A172 (cell line): ENCODE measurements at places on chromosomes 7 and 10. TPM values are rescaled to one million over a fixed set of nuclear protein-coding genes. Genes with fewer than 3 reads are reported as not detected.

The METTL27 gene
- total RNA-seq = 2.3 and 3.1 TPM in 2 replicates

GRCh38 chr10:633279-634245, 55.9 kb downstream of the DIP2C start:
- DNase-seq = no peak

The C7orf57 gene
- total RNA-seq = 0.62 and 1.6 TPM in 2 replicates

The DYDC1 gene
- not detected in 2 replicates for total RNA-seq

The LSM5 gene
- total RNA-seq = 181 and 372 TPM in 2 replicates

DNA sequence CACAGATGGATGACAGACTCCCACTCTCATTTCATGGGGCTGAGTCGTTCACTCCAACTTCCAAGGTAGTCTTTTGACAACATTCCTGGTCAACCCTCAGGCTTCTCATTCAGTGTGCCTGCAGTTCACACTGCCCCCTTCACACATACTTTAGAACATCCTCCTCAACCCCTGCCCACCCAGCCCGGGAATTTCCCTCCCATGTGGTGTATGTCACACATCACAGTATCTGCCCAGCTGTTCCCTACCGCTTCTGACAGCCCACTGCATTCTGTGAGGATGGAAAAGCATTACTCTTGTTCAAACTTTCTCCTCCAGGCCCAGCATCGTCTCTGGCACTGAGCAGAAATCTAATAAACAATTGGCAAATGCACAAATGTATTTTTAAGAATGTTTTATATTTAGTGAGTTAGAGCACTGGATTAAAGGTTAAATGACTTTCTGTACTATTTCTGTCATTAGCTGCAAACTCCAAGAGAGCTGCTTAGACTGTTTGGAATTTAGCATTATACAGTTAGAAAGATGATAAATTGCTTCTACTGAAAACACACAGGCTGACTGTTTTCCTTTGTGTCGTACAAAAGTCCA, 110.4 kb downstream of the SFMBT2 start:
- no peak for DNase-seq

The SYPL1 gene
- total RNA-seq = 73.0 and 81.7 TPM in 2 replicates

The SUN3 gene
- 4.5 and 7.9 TPM in 2 replicates for total RNA-seq

- peak; percentile 45 for DNase-seq
Measured at GRCh38 chr10:48589266-48589665, 15.6 kb downstream of the ARHGAP22 start.

DNA sequence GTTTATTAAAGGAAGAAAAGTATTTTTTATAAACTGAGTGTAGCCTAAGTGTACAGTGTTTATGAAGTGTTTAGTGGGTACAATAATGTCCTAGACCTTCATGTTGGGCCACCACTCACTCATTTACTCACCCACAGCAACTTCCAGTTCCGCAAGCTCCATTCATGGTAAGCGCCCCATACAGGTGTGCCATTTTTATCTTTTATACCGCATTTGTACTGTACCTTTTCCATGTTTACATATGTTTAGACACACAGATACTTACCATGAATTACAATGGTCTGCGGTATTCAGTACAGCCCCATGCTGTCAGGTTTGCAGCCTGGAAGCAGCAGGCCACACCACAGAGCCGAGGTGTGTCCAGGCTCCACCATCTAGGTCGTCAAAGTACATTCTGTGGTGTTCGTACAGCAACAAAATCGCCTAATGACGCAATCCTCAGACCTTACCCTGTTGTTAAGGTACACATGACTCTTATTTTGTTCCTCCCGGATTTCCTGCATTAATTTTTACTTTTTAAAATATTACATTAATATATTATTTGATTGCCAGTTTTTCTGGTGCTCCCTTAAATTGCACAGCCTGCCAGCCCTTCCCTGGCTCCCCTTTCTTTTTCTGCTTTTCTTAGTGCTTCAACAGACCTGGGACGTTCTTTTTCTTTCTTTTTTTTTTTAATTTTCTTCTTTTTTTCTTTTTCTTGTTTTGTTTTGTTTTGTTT, 881 bp upstream of the SSBP1 start:
- DNase-seq = peak; percentile 18

- DNase-seq = no peak
Measured at GRCh38 chr7:140358412-140359051, 39.8 kb downstream of the SLC37A3 start.

DNA sequence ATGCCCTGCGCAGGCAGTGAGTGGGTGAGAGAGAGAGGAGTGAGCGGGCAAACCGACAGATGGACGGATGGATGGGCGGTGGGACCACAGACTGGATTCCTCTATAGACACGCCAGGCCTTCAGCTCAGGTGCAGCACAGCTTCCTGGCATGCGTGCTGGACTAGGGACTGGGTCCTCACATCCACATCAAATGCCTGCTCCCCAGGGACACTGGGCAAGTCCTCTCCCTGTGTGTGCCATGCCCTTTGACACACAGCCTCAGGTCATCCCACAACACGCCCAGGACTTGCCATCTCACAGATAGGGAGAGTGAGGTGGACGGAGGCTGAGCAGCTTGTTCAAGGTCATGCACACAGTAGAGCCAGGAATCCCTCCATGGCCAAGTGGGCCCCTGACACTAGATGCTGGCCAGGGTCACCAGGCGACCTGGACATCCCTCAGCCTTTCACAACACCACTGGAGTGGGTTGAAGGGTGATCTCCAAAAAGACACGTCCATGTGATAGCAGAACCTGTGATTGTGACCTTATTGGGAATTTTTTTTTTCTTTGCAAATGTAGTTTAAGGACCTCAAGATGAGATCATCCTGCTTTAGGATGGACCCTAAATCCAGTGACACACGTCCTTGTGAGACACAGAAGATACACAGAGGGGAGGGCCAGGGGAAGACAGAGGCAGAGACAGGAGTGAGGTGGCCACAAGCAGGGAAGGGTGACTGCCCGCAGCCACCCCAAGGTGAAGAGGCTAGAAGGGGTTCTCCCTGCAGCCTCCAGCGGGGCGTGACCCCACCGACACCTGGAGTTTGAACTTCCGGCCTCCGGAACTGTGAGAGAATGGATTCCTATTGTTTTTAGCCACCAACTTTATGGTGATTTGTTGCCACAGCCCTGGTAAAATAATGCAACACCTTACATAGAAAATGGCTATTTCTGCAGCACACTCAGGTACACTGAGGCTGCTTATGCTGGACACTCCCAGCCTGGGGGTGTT, 155.0 kb upstream of the CHST15 start:
- DNase-seq = no peak

The TES gene
- 0.96 and 1.8 TPM in 2 replicates for total RNA-seq

- DNase-seq = no peak
Measured at GRCh38 chr7:156895024-156895780, 2.2 kb upstream of the LMBR1 start.

- no peak for DNase-seq
Measured at GRCh38 chr10:43212043-43212721, 54.7 kb downstream of the RASGEF1A start.

The THSD7A gene
- 0.21 and 0.89 TPM in 2 replicates for total RNA-seq

The LIPF gene
- not detected in 2 replicates for total RNA-seq

DNA sequence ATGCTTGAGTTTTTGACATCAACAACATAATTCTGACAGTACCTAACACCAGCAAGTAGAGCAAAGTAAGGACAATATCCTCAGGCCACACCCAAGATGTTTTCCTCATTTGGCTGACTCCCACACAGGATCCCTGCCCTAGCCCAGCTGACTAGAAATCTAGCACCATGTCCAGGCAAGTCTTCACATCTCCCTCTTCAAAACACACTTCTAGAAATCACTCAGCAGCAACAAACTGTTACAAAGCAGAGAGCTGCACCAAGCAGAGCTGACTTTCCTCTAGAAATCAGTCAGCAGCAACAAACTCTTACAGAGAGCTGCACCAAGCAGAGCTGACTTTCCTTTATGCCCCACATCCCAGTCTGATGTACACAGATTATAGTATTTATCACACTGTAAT, 7.7 kb downstream of the TMEM168 start:
- DNase-seq = no peak

DNA sequence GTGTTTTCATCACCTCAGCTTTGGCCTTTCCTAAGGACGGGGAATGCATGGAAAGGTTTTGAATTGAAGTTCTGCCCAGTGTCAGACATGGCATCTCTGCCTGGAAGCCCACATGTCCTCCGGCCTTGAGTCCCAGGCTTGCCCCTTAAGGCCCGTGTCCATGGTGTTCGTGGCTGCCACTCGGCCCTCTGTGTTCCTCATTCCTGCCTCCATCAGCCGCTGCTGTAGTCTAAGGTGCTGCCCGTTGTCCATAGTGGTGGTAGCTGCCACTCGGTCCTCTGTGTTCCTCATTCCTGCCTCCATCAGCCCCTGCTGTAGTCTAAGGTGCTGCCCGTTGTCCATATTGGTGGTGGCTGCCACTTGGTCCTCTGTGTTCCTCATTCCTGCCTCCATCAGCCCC, 180.7 kb upstream of the SHH start:
- no peak for DNase-seq

DNA sequence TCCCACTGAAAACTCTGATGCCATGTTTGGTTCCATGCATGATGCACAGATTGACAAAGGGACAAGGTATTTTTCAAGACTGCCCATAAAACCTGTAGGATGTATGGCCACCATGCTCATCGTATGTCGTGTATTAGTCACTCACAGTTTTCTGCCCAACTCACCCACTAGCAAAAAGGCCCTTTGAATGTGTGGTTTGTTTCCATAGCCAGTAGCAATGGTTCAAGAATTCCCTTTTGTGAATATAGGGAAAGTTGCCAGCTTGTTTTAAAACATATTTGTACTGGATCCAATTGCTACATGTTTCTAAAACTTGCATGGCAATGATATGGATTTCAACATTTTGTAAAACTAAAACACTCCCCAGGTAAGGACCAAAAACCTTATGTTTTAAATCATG, 280.9 kb upstream of the YAE1 start:
- DNase-seq = no peak

- peak; percentile 21 for DNase-seq
Measured at GRCh38 chr10:92640107-92640506, 47.2 kb downstream of the KIF11 start.
